PC-3 (cell line): ENCODE measurements at places on chromosomes 6 and 20.

GRCh38 chr6:102204351-102204750, 810.8 kb downstream of the GRIK2 start:
- DNase-seq = no peak

DNA sequence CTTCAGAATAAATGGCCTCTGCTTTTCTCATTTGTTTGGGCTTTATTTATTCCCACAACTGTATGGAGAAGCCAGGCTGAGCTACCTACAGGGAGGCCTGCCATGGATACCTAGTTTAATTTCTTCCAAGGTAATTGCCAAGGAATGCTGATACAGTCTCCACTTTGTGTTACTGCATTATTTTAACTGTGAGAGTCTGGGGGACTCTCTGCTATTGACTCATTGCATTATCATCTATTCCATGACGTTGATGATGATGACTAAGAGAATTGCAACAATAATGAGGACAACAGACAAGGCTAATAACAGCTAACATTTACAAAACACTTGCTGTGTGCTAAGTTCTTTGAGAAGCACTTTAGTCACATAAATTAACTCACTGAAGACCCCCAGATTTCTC, 88.3 kb upstream of the COL21A1 start:
- DNase-seq = peak; percentile 95

- peak; percentile 99 for DNase-seq
These were observed 51.3 kb downstream of the PTPN1 start for GRCh38 chr20:50561379-50562078.

DNA sequence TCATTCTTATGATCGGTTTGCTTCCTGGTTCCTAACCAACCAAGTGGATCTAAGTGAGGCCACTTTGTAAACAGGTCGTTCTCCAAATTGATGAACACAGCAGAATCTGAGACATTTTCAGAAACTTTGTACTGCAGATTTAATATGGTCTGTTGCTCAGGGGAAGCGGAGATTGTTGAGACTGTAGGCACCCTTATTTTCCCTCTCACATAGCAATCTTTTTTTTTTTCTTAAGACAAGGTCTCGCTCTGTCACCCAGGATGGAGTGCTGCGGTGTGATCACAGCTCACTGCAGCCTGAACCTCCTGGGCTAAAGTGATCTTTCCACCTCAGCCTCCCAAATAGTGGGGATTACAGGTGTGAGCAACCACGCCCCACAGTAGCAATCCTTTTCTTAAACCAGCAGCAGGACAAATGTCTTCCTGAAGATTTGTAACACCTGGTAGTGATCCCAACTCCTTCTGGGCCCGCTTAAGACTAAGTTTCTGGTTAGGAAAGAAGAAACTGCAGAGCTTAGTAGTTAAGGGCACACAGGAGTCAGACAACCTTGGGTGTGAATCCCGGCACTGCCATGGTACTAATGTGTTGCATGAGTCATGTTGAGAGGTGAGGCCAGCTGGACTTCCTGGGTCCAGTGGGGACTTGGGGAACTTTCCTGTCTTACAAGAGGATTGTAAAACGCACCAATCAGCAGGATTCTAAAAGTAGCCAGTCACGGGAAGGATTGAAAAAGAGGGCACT, 48.4 kb upstream of the EZR start:
- DNase-seq = no peak
